ENCODE measurements at places on chromosomes 2 and 18.

- DNase-seq = no peak
Observed at GRCh38 chr18:23629444-23629946, 33.2 kb downstream of the ANKRD29 start.

GRCh38 chr2:38701542-38701941 lies 35.6 kb downstream of the GALM start:
- no peak for DNase-seq

GRCh38 chr2:131754929-131755720 lies 227.4 kb downstream of the CCDC74A start:
- DNase-seq = no peak

DNA sequence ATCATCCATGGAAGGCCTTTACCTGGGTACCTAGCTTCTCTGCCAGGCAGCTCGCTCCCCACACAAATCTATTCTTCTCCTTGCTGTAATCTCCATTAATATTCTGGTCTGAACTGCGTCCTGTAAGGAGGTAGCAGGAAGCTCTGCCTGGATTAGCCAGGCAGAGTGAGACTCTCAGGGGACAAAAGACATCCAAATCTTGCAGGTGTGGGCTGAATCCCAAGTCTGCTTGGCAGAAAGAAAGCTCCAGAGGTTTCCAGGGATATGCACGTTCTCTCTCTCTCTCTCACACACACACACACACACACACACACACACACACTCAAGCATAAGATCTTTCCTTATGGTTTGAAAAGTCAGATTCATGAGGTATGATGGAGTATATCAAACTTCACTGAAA lies 66.5 kb downstream of the THNSL2 start:
- no peak for DNase-seq

- peak; percentile 35 for DNase-seq
Observed at GRCh38 chr2:212595036-212595654, 56.5 kb upstream of the ERBB4 start.

- peak; percentile 94 for DNase-seq
Observed at GRCh38 chr18:59139615-59140301, at the start of gene SEC11C. SEC11C (plus strand) TSS chr18:59139884; CDS start chr18:59139949, 65 bp downstream.

Measured in amniotic epithelial cell (primary cell).